SK-MEL-5 (cell line): ENCODE measurements at places on chromosomes 1 and 21.

DNA sequence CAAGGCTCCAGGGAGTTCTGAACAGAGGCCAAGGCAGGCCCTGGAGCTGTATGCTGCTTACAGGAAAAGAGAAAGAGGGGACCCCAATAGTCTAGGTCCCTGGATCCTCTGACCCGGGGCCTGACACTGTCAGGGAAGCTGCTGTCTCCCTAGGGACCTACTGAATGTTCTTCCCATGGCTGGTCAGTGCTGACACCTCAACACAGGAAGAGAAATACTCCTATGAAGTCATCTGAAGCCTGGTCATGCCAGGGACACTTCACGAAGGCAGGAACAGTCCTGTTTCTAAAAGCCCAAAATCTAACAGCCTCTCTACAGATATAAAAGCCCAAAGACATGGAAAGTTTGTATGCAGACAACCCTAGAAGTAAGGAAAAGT is 1.7 kb upstream of the LAD1 start:
- no peak for DNase-seq

DNA sequence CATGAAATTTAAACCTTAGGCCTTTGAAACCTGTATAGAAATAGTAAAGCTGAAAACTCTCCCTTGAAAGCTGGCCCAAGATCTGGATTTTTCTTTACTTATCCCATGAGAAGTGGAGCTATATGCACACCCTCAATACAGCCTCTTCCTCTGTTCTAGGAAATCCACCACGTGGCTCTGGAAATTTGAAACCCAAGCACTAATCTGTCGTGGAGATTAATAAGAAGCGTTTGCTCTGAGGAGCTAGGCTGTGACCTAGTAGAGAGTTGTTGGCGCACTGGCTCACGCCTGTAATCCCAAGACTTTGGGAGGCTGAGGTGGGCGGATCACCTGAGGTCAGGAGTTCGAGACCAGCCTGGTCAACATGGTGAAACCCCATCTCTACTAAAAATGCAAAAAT is 291.3 kb upstream of the PLXNA2 start:
- no peak for DNase-seq

DNA sequence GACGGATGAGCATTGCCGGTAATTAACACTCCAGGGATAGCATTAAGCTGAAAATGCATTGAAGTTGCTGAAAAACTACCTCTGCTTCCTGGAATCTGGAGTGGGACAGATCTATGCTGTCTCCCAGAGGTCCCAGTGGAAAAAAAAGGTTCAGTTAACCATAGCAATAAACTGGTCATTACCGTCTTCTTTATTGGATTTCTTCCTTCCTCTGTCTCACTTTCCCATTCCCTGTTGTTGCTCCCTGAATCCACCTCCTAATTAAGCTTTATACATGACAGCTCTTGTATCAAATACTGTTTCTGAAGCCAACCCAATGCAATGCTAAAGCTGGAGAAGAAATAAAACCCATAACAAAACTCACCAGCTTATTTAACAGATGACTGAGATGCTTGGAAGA is 1805.9 kb downstream of the NCAM2 start:
- DNase-seq: no peak

GRCh38 chr1:199721001-199721400 is 306.5 kb upstream of the NR5A2 start:
- DNase-seq: no peak

DNA sequence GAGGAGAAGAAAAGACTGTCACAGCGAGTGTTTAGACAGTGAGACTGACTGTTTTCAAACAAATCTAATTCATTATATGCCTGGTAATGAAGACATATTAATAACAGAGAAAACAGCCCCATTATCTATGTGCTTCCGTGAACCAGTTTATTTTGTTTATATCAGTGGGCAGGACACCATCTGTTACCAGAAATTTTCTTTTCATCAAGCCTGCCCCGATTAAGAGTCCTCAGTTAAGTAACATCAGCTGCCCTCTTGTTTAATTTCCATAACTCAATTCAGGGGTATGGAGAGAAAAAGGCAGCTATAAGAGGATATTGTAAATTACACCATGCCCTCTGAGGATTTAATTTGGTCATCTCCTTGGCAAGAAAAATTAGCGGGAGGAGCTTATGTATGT is 94.0 kb downstream of the TMEM200B start:
- DNase-seq: no peak

GRCh38 chr1:169495046-169495775 is 9.5 kb upstream of the SLC19A2 start:
- no peak for DNase-seq

DNA sequence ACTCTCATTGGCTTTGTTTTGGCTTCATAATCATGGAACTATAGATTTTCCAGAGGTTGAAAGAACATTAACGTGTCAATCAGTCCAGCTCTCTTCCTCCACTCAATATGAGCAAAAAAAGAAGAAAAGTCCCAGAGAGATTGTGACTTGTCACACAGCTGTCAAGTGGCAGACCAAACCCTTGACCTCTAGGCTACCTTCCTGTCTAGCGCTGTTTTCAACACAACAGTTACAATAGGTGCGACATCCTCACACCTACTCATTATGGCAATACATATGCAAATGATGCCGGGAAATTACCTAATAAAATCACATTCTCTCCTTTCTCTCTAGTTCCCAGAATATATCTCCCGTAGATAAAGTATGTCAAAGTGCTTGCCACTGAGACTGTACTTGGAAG is 1.1 kb downstream of the WARS2 start:
- no peak for DNase-seq

DNA sequence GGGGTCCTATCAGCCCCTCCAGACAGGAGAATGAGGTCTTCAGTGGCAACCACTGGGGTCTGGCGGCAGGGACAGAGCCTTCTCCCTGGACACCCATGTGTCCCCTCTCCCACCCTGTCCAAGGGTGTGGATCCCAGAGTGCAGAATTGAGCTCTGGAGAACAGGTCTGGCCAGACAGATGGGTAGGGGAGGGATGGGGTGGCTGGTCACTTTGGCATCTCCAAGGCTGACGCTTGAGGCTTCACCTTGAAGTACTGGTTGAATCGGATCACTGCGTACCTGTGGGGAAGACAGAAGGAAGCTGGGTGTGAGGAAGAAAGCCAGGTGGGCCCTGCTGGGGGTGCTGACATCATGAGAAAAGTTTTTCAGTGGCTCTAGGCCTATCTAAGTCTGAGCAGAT is 19.9 kb downstream of the ETNK2 start:
- no peak for DNase-seq

GRCh38 chr1:25936947-25937346 is 30.7 kb upstream of the STMN1 start:
- DNase-seq: no peak

GRCh38 chr21:15195768-15196167 is 131.0 kb upstream of the NRIP1 start:
- DNase-seq: no peak

GRCh38 chr1:30035522-30036228 is 687.7 kb downstream of the MATN1 start:
- no peak for DNase-seq

DNA sequence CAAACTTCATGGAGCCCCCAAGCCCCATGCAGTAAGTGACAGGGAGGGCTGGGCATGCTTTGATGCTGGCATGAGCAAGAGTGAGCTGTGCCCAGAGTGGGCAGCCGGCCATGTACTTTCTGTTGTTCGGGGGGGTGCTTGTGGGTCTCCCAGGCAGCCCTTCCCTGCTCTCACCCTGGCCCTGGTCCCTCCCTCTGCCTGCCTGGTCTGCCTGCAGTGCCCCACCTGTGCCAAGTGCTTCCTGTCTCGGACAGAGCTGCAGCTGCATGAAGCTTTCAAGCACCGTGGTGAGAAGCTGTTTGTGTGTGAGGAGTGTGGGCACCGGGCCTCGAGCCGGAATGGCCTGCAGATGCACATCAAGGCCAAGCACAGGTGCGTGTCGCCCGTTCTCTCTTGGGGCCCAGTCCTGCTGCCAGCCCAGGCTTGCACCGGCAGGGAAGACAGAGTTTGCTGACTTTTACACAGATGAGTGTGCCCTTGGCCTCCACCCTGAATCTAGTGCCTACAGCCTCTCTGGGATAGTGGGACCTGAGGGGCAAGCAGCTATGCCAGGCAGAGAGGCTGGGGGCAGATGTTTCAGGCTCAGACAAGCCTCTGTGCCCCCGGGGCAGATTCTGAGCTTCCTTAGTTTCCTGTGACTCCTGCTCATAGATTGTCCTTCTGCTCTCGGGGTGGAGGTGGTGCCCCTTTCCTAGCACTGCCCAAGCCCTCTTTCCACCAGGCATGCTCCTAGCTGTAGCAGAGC is 7.6 kb downstream of the ZBTB48 start:
- no peak for DNase-seq

- DNase-seq: no peak
Observed at GRCh38 chr1:76950306-76950705, 83.0 kb downstream of the ST6GALNAC5 start.

GRCh38 chr1:212794561-212795014 is 2.9 kb downstream of the TATDN3 start:
- DNase-seq: peak; percentile 86

GRCh38 chr1:91736146-91736714 is 149.7 kb downstream of the TGFBR3 start:
- no peak for DNase-seq

DNA sequence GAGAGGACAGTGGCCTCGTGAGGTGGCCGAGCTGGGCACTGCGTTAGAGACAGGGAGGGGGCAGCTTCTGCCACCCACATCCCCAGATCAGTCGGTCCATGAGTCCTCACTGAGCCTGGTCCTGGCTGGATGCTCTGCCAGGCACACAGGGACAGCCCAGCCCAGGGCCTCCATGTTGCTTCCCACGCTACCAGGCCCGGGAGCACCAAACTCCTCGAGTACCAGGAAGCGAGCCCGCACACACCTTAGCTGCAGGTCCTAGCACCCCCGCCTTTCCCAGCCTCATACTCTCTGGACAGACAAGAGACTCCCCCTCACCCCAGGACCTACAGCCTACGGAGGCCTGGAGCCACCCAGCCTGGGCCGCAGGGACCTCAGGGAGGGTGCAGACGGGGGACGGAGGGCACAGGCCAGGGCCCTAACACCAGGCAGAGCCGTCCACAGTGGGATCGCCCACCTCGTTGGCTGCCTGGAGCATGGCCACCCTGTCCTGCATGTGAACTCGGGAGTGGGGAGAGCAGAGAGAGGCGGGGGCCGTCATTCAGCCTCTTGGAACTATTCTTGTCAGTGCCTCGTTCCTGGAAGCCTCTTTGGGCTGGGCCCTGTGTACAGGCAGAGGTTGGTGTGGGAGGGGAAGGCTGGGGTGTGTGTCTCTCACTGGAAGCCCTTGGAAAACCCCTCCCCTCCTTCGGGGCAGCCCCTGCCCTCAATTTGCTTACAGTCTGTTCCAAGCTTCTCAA is 90.9 kb upstream of the RUNX3 start:
- DNase-seq: no peak
